NCI-H146 (cell line): ENCODE measurements at places on chromosomes 5 and 9.

GRCh38 chr5:27475063-27475462, 436.7 kb upstream of the CDH9 start:
- DNase-seq, result no peak

DNA sequence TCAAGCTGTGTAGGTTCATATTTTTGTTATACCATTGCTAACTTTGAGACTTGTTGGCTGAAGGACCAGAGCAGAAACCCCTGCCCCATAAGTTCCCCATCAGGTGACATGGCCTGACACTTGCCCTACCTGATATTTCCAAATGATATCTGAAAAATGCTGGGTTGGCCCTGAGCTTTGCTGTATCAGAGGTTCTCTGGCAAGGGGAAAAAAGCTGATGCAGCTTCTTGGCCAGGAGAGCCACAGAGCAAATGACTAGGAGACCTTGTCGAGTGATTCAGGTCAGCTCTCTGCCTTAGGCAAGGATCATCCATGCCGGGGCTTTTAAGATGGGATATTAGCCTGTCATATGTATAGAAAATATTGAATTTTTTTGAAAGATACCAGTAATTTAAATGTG, 2.9 kb upstream of the MEGF9 start:
- no peak for DNase-seq

DNA sequence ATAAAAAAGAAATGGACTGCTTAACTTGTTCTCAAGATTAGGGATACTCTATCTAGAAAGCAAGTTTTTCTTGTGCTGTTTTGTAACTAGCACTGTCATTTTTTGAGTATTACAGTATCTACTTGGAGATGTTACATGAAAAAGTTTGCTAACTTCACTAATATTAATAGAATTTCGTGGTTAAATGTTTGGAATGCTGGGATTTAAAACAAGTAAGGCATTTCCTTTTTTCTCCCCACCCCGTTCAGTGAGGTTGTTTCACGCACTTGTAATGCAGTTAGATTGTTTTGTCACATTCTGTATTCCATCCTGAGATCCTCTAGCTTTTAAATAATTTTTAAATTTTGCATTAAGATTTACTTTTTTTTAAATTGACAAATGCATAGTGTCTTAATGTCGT, 20.0 kb upstream of the TEK start:
- DNase-seq, result no peak

DNA sequence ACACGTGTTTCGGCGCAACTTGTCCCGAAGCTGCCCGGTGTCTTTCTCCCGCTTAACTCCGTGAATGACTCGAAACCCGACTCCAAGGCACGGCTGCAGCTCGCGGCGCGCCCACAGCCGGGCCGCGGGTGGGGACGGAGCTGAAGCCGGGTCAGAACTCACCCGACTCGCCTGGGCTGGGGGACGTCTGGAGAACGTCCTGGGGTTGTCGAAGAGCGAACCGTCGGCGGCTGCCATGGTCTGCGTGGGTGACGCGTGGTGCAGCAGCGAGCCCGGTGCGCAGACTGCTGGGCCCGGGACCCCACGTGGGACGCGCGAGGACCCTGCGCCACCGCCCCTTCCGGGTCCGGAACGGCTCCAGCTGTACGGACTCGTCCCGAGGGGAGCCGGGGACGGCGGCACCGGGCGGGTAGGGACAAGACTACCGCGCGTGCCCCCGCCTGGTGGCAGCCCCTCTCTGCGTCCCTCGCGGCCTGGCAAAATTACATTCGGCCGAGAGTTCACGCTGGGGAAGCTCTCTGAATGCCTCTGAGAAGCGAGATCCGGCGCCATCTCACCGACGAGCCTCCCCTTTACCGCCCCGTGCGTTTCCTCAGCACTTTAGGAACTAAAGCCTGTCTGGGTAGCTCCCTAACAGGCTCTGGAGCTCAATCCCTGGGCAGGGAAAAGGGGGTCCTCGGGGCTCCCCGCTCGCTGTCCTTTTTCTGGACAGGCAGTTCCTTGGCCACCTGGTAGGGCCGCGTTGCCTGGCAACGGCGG, at the start of gene DDX31:
DDX31 (minus strand) TSS at position 286 of the 759 bp plus-strand sequence; CDS start at position 237, 49 bp downstream.
- DNase-seq, result peak; percentile 64

DNA sequence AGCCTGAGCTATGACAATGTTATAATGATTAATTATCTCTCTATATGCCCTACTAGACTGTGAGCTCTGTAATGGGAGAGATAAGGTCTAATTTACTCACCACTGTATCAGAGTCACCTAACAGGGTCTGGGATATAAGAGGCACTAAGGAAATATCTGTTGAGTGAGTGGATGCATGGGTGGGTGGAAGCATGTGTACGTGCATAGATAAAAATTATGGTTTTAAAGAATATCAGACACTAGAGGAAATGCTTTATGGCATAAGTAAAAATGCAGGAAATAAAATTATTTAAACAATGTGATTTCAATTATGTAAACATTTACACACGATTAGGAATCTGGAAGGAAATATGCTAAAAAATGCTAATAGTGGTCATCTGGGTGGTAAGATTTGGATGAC, 137.8 kb downstream of the SPOCK1 start:
- DNase-seq, result no peak

DNA sequence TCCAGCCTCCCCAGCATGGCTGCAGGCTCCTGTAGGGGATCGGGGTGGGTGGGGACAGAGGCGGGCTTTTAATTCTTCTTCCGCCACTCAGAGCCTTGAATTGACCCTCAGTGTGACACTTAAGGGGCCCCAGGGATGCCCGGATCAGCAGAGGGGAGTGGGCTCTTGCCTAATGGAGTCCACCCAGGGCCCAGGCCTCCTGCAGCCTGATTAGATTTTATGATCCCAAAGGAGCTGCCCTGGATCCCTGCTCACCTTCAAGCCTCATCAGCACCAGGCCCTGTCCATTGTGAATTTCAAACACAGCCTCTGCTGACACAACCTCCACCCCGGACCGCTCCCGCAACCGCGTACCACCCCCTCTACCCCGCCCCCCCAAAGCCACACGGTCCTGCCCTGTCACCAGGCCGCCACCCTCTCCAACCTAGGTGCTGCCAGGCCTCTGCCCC, 214.1 kb upstream of the IER5L start:
- no peak for DNase-seq

- no peak for DNase-seq
These were observed 369.6 kb upstream of the SEMA6A start for GRCh38 chr5:116944183-116944582.

DNA sequence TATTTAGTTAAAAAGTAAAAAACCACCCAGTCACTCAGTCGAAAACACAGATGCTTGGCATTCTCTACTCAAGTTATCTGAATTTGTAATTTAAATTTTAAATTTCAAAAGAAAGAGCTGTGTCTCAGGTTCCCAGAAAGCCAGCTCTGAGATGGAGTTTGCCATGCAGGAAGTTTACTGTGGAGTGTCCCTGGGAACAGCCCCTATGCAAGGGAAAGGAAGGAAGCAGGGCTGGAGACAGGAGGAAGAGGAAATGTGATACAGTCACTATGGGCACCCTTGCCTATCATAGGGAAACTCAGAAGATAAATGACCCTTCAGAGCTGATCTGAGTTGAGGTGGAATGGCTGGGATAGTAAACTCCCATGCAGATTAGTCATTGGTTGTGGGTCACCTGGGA, 408.8 kb upstream of the ACTBL2 start:
- DNase-seq, result no peak

- no peak for DNase-seq
These were observed 79.5 kb downstream of the OSMR start for GRCh38 chr5:38925154-38925925.

- DNase-seq, result no peak
These were observed 32.9 kb downstream of the NDST1 start for GRCh38 chr5:150540615-150541396.

- no peak for DNase-seq
These were observed 562.6 kb downstream of the NR2F1-AS1 start for GRCh38 chr5:93018461-93018860.

GRCh38 chr5:153960269-153961215, 78.2 kb downstream of the FAM114A2 start:
- DNase-seq, result no peak

GRCh38 chr5:8329773-8330172, 460.8 kb downstream of the MTRR start:
- DNase-seq, result no peak

- DNase-seq, result peak; percentile 8
These were observed 170.1 kb upstream of the PITX1 start for GRCh38 chr5:135204151-135204600.

- DNase-seq, result no peak
These were observed 19.5 kb downstream of the FAM163B start for GRCh38 chr9:133589454-133590227.

DNA sequence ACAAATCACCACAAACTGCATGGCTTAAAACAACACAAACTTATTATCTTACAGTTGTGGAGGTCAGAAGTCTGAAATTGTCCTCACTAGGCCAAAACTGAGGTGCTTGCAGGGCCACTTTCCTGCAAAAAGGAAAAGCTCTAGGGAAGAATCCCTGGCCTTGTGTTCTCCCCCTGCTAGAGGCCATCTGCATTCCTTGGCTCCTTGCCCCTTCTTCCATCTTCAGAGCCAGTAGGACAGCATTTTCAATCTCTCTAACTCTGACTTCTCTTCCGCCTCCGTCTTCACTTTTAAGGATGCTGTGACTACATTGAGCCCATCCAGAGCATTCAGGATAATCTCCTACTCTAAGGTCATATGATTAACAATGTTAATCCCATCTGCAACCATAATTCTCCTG, 236.6 kb downstream of the CDK5RAP2 start:
- no peak for DNase-seq

DNA sequence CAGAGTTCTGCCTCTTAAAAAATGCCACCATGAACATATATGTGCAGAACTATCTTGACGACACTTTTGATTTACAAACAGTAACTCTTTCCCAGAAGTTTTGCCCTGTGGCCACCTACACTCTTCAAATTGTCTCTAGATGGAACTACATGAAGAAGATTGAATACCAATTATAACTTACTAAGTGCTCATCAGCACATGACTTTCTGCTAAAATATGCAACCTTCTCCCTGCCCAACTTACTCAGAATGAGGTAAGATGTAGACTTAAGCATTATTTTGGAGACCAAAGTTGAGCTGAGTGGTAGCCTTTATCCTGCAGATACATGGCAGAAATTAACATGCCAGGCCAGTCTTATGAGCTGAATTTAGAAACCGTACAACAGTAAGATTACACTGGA, 105.4 kb downstream of the SEMA5A start:
- DNase-seq, result no peak

DNA sequence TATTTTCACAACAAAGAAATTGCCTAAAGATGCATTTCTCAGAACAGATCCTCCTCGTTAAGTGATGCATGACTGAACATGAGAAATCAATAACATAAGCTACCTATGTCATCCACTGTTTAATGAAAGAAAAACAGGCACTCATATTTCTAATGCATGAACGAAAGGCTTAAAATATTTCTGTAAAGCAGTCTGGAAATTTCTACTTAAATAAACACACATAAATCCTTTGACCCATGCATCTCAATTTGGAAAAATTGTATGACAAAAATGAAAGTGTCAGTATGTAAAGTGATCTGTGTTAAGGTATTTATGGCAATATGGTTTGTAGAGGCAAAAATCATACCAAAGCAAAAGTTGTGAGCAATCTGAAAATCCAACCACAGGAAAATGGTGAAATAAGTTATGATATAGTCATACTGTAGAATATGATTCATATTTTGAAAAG, 399.2 kb upstream of the GRAMD2B start:
- no peak for DNase-seq

GRCh38 chr5:43281840-43282658, 31.2 kb downstream of the HMGCS1 start:
- DNase-seq, result no peak

- DNase-seq, result no peak
These were observed 273.7 kb downstream of the DIRAS2 start for GRCh38 chr9:90368928-90369327.

- DNase-seq, result no peak
These were observed at the start of gene DOK3 for GRCh38 chr5:177509381-177509951. DOK3 (minus strand) TSS chr5:177509826; CDS start chr5:177509540, 286 bp downstream.

DNA sequence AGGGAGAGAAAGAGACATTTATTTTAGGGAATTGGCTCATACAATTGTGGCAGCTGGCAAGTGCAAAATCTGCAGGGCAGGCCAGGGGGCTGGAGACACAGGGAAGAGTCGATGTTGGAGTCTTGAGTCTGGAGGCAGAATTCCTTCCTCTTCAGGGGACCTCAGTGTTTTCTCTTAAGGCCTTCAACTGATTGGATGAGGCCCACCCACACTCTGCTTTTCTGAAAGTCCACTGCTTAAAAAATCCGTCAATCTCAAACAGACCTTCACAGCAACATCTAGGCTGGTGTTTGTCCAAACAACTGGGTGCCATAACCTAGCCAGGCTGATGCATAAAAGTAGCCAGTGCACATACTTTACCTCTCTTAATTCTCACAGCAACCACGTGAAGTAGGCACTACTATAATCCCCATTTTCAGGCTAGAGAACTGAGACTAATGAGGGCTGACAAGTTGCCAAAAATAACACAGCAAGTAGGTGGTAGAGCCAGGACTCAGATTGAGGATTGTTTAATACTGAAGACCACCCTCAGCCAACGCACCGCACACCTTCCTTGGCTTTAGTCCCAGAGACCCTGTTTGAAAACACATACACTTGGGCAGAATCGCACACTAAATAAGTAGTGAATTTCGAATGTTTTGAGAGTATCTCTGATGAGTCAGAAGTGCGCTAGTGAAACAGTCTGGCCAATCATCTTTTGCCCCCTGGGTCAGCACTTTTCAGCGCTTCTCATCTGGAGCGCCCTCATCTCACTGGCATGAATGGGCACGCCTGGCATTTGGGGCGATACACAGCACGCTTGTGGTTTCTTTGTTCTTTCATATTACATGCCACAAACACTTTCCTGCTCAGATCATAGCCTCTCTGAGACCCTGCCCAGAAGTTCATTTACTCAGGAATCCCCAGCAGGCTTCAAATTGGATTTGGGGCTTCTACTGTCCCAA, 591.4 kb downstream of the CCDC171 start:
- DNase-seq, result no peak

DNA sequence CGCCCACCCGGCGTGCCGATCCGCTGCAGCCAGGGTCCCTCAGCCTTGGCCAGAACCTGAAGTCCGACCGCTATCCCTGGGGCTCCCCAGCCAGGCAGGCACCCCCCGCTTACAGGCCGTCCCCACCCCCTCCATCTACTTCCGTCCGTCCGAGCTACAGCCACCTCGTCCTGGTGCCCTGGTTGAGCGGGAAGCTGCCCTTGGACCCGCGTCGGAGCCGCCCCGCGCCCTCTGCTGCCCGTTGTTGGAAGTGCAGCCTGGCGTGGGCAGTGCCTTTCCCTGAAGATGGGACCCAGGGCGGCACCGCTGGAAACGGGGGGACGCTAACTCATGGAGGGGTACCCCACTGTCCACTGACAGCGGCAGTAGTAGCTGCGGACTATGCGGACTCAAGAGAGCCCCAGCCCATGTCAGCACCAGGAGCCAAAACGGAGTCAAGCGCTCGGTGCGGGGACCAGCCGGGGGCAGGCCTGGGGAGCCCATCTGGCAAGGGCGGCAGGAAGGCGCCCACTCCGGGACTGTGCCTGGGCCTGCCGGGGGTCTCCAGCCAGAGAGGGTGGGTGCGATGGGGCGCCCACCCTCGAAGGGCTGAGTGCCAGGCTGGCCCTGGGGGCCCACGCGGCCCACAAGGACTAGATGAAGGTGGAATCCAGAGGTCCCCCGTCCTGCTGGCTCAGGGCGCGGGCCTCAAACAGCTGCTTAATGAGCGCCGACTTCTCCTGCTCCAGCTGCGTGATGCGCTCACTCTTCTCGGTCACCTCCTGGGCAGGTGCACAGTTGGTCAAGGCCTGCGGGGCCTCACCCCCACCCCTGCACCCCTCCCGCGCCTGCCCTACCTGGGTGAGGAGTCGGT, 6.1 kb downstream of the SAPCD2 start:
- peak; percentile 46 for DNase-seq
